ENCODE measurements at places on chromosomes 5 and 9. TPM values are rescaled to one million over a fixed set of nuclear protein-coding genes. Genes with fewer than 3 reads are reported as not detected.

DNA sequence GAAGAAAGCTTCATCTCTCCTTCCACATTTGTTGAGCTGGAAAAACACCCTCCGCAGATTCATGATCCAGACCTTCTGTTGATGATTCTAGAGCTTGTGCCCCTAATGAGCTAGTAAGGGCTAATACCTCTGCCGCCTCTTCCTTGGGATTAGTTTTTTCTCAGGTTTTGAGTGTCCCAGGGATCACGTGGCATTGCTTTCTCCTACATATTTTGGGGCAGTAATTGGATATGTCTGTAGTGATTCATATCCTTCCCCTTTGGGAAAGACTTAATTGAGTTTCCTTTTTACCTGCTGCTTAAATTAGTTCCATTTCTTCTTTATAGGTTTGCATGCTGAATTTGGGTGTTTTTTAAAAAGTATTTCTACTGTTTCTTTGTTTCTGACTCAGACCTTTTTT is 143.9 kb downstream of the GOLPH3 start:
- H3K4me1 ChIP-seq, result peaks cover 33% of the 10 kb centered on the region
- no peak for DNase-seq
- H3K27ac ChIP-seq, result no peak overlapping the region
- H3K36me3 ChIP-seq, result no peaks in the 10 kb centered on the region

DNA sequence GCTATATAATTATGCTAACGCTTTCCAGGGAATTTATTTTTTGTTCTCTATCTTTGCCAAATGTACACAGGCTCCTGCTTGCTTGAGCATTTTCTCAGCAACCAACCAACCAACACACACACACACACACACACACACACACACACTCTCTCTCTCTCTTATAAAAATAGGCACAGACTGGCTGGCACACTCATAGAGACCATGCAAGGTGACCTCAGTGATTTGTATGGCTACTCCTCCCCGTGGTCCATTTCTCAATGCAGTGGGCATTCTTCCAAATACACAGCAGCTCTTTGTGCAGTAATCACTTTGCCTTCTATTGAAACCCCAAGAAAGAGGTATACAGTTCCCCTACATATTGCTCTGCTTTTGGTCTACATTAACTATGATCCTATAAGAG is 416.0 kb downstream of the MAN2A1 start:
- no peak overlapping the region for H3K4me3 ChIP-seq
- no peaks in the 10 kb centered on the region for H3K36me3 ChIP-seq
- no peaks in the 10 kb centered on the region for H3K27me3 ChIP-seq
- H3K27ac ChIP-seq, result no peak overlapping the region
- H3K4me1 ChIP-seq, result no peaks in the 10 kb centered on the region

GRCh38 chr5:168135897-168136296 is 155.5 kb upstream of the WWC1 start:
- no peak overlapping the region for H3K27ac ChIP-seq
- no peaks in the 10 kb centered on the region for H3K4me1 ChIP-seq
- H3K36me3 ChIP-seq, result no peaks in the 10 kb centered on the region
- DNase-seq, result no peak
- no peaks in the 10 kb centered on the region for H3K27me3 ChIP-seq
- H3K4me3 ChIP-seq, result no peak overlapping the region

GRCh38 chr5:74334062-74334761 is 306.3 kb downstream of the ENC1 start:
- no peak overlapping the region for H3K4me3 ChIP-seq

- no peak overlapping the region for H3K4me3 ChIP-seq
- peaks cover 6% of the 10 kb centered on the region for H3K4me1 ChIP-seq
- no peak overlapping the region for H3K27ac ChIP-seq
Measured at GRCh38 chr5:135251093-135251492, 147.9 kb downstream of the MACROH2A1 start.

DNA sequence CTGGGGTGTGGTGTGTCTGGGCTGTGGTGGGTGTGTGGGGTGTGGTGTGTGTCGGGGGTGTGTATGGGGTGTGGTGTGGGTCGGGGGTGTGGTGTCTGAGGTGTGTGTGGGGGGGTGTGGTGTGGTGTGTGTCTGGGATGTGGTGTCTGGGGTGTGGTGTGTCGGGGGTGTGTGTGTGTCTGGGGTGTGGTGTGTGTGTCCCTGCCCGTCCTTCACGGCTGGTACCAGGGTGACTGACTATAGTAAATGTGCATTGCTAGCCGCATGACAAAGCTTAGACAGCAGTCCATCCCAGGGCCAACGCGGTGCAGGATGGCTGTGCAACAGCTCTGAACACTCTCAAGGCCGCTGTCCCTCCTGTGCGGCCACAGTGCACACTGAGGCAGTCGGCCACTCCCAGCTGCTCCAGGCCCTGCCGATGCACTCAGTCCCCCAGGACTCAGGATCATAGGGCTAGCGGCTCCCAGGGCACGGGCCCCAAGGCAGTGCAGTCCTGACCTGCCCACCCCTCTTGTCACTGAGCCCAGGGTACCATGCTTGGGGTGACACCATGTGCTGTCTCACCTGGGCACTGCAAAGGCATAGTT is 54.0 kb downstream of the SECISBP2 start:
- H3K27me3 ChIP-seq, result no peaks in the 10 kb centered on the region
- peaks cover 9% of the 10 kb centered on the region for H3K36me3 ChIP-seq
- DNase-seq, result no peak

DNA sequence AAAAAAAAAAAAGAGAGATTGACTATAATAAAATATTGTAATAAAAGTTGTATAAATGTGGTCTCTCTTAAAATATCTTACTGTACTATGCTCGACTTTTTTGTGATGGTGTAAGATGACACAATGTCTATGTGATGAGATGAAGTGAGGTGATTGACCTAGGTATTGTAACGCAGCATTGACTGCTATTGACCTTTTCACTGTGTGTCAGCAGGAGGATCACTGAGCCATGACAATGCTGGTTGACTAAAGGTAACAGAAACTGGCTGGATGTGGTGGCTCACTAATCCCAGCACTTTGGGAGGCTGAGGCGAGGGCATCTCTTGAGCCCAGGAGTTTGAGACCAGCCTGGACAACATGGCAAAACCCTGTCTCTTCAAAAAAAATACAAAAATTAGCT is 78.6 kb upstream of the MYO10 start:
- H3K4me1 ChIP-seq, result no peaks in the 10 kb centered on the region
- H3K36me3 ChIP-seq, result no peaks in the 10 kb centered on the region
- no peaks in the 10 kb centered on the region for H3K27me3 ChIP-seq
- no peak overlapping the region for H3K4me3 ChIP-seq
- DNase-seq, result no peak
- no peak overlapping the region for H3K27ac ChIP-seq

GRCh38 chr5:53256746-53257145 is 147.2 kb upstream of the MOCS2 start:
- H3K36me3 ChIP-seq, result no peaks in the 10 kb centered on the region
- no peak overlapping the region for H3K4me3 ChIP-seq
- no peaks in the 10 kb centered on the region for H3K27me3 ChIP-seq
- H3K27ac ChIP-seq, result no peak overlapping the region
- DNase-seq, result no peak
- H3K4me1 ChIP-seq, result no peaks in the 10 kb centered on the region

DNA sequence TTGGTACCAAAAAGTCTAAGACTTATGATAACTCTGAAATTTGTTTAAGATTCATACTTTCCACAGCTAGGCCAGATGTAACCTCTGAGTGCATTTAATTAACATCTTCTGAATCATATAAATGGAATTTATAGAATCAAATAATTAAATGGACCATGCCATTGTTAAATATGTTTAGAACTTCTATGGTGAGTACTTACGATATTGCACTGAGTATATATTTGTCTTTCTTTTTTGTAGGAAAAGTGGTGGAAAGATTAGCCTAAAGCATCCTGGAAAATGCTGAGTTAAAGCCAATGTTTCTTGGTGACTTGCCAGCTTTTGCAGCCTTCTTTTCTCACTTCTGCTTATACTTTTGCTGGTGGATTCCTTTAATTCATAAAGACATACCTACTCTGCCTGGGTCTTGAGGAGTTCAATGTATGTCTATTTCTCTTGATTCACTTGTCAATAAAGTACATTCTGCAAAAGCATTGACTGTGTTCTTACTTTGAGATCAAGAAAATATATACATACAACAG is 11.9 kb downstream of the SPINK6 start:
- no peak overlapping the region for H3K4me3 ChIP-seq
- no peaks in the 10 kb centered on the region for H3K27me3 ChIP-seq
- H3K27ac ChIP-seq, result no peak overlapping the region
- H3K36me3 ChIP-seq, result no peaks in the 10 kb centered on the region
- no peaks in the 10 kb centered on the region for H3K4me1 ChIP-seq

DNA sequence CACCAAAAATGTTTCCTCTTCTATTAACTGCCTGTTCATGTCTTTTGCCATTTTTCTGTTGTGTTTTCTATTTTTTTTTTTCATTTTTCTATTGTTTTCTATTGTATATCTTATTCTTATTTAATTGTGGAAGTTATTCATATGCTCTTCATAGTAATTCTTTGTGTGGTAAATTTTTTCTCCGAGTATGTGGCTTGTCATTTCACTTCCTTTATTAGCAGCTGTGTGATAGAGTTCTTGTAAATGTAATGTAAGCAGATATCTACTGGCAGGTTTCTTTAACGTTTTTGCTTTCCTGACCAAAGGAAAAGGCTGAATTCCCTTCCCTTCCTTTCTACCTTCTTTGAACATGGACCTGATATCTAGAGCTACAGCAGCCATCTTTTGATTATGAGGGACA is 5.8 kb upstream of the PLPP1 start:
- H3K4me3 ChIP-seq, result no peak overlapping the region
- no peak overlapping the region for H3K27ac ChIP-seq
- no peaks in the 10 kb centered on the region for H3K27me3 ChIP-seq
- H3K4me1 ChIP-seq, result no peaks in the 10 kb centered on the region

- H3K4me3 ChIP-seq, result no peak overlapping the region
- no peaks in the 10 kb centered on the region for H3K27me3 ChIP-seq
- DNase-seq, result peak; percentile 92
- peaks cover 18% of the 10 kb centered on the region for H3K4me1 ChIP-seq
- no peaks in the 10 kb centered on the region for H3K36me3 ChIP-seq
Measured at GRCh38 chr9:115135821-115136778, 18.1 kb upstream of the TNC start.

DNA sequence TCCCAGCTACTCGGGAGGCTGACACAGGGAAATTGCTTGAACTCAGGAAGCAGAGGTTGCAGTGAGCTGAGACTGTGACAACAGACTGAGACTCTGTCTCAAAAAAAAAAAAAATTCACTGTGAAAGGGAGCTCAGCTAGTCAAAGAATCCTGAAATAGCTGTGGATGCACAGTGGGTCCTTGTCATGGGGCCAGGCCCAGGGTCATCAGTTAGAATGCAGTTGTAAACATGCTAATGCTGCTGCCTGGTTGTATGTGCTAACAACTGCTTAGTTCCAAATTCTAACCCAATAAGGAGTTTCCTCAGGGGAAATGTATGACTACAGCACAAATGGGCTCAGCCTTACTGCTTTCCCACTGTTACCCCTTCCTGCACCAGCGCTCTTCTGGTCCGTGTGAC is 84.0 kb downstream of the PALM2AKAP2 start:
- no peak overlapping the region for H3K4me3 ChIP-seq
- peak; percentile 30 for DNase-seq
- H3K27me3 ChIP-seq, result no peaks in the 10 kb centered on the region
- H3K4me1 ChIP-seq, result peaks cover 30% of the 10 kb centered on the region
- no peak overlapping the region for H3K27ac ChIP-seq

GRCh38 chr9:88435336-88435735 is 47.1 kb downstream of the SPIN1 start:
- H3K4me1 ChIP-seq, result no peaks in the 10 kb centered on the region
- no peak overlapping the region for H3K27ac ChIP-seq
- no peak for DNase-seq
- peaks cover 29% of the 10 kb centered on the region for H3K36me3 ChIP-seq
- H3K27me3 ChIP-seq, result no peaks in the 10 kb centered on the region
- no peak overlapping the region for H3K4me3 ChIP-seq

- H3K27ac ChIP-seq, result no peak overlapping the region
- peaks cover 3% of the 10 kb centered on the region for H3K4me1 ChIP-seq
- no peak overlapping the region for H3K4me3 ChIP-seq
- H3K36me3 ChIP-seq, result no peaks in the 10 kb centered on the region
- peaks cover 26% of the 10 kb centered on the region for H3K27me3 ChIP-seq
- DNase-seq, result no peak
Measured at GRCh38 chr5:1190837-1191239, 10.6 kb upstream of the SLC6A19 start.

DNA sequence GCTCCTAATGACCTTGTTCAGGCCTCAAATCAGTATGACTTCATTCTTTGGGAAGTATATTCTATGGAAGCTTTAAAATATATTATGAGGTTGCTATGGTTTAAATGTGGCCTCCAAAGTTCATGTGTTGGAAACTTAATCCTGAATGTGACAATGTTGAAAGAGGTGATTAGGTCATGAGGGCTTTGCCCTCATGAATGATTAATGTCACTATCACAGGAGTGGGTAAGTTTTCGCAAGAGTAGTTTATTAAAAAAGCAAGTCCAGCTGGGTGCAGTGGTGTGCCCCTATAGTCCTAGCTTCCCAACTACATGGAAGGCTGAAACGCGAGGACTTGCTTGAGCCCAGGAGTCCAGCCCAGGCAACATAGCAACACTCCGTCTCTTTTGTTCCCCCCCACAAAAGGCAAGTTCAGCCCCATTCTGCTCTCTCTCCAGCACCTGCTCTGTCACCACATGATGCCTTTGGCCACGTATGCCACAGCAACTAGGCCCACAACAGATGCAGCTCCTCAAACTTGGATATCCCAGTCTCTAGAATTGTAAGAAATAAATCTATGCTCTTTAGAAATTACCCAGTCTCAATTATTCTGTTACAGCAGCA is 105.3 kb downstream of the SIL1 start:
- H3K27me3 ChIP-seq, result no peaks in the 10 kb centered on the region
- H3K4me3 ChIP-seq, result no peak overlapping the region
- peaks cover 3% of the 10 kb centered on the region for H3K4me1 ChIP-seq
- no peak for DNase-seq

DNA sequence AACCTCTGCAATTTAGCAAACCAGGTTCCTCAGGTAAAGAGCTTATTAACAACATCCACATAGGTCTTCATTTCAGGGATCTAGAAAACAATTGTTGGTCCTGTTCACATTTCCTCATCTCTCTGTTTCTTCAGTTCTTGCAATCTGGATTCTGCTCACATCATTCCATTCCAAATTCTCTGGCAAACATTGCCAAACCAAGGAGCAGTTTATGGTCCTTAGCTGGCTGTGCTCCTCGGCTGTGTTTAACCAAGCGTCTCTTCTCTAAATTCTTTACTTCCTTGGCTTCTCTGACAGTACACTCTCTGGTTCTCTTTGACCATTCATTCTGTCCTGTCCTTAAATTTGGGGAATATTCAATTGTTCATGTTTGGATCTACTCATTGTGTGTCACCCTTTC is 65.8 kb upstream of the RANBP3L start:
- no peaks in the 10 kb centered on the region for H3K4me1 ChIP-seq
- no peak for DNase-seq
- no peaks in the 10 kb centered on the region for H3K36me3 ChIP-seq

- peaks cover 9% of the 10 kb centered on the region for H3K4me1 ChIP-seq
- no peak overlapping the region for H3K27ac ChIP-seq
- no peak overlapping the region for H3K4me3 ChIP-seq
- DNase-seq, result peak; percentile 13
- H3K27me3 ChIP-seq, result no peaks in the 10 kb centered on the region
- H3K36me3 ChIP-seq, result no peaks in the 10 kb centered on the region
Measured at GRCh38 chr5:79702606-79703380, 13.2 kb downstream of the CMYA5 start.

The NRG2 gene
- polyA plus RNA-seq, result 0.82 TPM

The PRR7 gene
- polyA plus RNA-seq, result 1.0 TPM

The ADGRD2 gene
- not detected for polyA plus RNA-seq

All from muscle of leg (tissue), 16 donors.